IPS-NIHi11 (cell line): ENCODE measurements at places on chromosomes 1 and 21.

- no peak for DNase-seq
These were observed 53.8 kb downstream of the LYPLAL1 start for GRCh38 chr1:219227360-219228057.

DNA sequence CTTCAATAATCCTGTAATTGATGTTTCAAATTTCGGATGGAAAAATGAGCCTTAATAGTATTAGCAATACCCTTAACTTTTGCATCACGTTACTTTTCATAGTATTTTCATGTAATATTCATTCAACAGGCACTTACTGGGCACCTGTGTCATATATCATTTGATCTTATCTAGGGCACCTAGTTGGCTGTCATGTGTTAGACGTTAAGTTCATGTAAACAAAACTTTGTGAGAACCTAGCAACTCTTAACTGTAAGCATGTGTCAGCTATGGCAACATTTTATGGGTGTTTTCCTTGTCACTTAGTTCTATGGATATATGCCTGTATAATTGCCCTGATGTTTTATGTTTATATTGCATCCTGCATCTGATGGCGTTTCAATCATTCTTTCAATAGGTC lies 777 bp downstream of the LAMC2 start:
- no peak for DNase-seq

DNA sequence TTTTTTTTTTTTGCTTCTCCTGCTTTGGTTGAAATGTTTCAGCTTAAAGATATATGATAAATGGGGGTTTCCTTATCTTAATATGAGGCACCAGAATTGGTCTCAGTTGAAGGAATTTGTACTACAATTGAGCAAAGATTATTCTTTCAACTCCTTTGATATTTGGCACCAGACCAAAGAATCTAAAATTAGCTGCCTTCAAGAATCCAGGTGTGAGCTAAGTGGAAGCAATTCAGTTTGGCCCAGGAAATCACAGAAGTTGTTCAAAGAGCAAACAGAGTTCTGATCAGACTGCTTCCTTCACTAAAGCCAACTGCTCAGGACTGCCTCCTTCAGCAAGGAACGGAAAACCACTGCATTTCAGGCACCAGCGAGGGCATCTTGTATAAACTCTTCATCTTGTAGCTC lies 68.3 kb upstream of the BCAR3 start:
- peak; percentile 61 for DNase-seq

DNA sequence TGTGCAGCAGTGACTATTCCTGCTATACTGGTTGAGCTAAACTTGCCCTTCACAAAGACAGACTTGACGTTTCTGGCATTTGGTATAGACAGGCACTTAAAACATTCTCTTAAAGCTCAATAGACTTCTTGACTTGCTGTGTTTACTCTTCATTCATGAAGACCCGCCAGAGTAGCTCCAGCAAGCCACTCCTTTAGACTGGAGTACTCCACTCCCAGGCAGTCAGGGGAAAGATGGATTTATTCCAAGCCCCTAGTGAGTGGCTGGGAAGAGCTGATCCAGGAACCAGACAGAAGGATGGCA lies 70.7 kb downstream of the EVA1C start:
- no peak for DNase-seq

GRCh38 chr21:45125357-45125756 lies 51.0 kb downstream of the ADARB1 start:
- no peak for DNase-seq

- DNase-seq = no peak
These were observed 58.6 kb upstream of the C8B start for GRCh38 chr1:57024428-57024827.

DNA sequence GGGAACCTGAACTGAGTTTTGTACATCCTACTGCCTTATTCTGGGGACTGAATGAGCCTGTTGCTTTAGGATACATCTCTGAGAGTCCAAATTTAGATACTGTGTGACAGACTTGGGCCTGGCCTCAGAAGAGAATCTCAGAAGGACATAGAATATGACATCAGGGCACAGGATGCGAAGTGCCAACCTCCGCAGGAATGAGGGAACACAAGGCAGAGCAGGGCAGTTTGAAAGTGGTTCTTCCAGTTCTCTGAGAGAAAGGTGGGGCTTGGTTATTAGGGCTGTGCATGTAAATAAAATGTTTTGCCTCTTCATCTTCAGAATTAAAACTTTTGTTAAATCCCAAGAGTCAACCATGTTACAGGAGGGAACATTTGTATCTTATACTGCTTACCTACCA lies 23.1 kb downstream of the TRAF5 start:
- no peak for DNase-seq

DNA sequence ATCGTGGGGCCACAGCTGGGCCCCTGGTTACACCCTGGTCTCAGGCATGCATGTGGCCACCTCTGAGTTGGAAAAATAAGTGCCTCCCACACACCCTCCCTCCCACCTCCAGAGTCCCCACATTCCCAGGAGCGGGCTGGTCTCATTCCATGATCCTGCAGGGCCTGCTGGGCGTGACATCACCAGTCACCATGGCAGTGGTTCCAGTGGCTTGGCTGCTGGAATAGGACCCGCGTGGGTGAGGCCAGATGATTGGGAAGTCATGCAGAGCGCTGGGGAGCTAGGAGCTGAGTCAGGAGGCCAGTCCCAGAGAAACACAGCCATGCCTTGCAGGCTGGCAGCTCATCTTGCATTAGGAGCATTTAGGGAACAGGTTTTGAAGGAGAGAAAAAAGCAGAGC lies 125.4 kb upstream of the TMEM51 start:
- peak; percentile 69 for DNase-seq

DNA sequence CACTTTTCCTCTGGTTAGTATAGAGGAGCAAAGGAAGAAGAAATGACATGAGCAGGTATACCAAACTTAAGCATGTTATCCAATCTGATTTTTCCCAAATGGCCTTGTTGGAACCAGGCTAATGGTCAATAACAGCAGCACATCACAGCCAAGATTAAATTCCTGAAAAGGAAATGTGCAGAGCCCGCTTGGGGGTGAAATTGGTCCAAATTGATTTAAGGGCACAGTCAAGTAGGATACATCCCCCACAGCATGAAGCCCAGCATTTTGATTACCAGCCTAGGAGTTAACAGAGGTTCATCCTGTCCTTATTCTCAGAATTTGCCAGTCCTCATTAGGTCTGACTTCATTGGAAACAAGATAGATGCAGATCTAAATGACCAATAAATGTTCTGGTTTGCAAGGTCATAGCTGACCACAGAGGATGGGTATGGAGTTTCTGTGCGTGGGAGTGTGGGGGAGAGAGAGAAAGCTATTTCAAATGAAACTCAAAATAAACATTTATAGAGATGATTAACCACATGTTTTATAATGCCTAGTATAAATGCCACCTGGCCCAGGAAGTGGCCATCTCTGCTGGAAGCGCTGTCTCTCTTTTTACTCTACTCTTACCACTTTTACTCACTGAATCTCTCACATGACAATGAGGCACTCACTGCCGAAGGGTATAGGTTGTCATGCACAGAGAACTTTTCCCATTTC lies 38.7 kb downstream of the RGS5 start:
- DNase-seq = no peak

DNA sequence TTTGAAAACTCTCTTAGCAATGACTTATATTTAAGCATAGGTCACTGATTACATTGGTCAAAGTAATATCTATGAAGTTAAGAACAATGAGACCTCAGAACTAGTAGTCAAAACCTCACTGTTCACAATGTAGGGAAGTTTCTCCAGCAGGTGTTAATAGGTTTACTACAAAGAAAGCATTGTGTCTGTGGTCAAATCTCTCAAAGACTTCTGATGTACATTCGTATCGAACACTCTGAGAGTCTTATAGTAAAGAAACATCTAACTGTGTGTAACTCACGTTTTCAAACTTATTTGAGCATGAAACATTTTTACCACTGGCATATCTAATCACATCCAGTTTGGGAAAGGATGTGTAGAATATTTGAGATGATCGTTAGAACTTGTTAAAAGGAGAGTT lies 76.0 kb downstream of the MAP3K7CL start:
- DNase-seq = no peak
